ENCODE measurements at places on chromosomes 6 and 20. TPM values are rescaled to one million over a fixed set of nuclear protein-coding genes. Genes with fewer than 3 reads are reported as not detected.

ENPP5 gene
- 3.6 TPM for total RNA-seq

COL11A2 gene
- total RNA-seq = 0.13 TPM

TCP11 gene
- 0.07 TPM for total RNA-seq

CPNE5 gene
- total RNA-seq = 0.20 TPM

TMEM74B gene
- total RNA-seq = 0.13 TPM

PRSS16 gene
- 0.33 TPM for total RNA-seq

TFAP2A gene
- total RNA-seq = 1.3 TPM

SIRPG gene
- not detected for total RNA-seq

PPDPF gene
- total RNA-seq = 111 TPM

MEI4 gene
- not detected for total RNA-seq

PHIP gene
- total RNA-seq = 29.0 TPM

DAAM2 gene
- total RNA-seq = 96.0 TPM

TMEM181 gene
- total RNA-seq = 59.8 TPM

KCNB1 gene
- 0.07 TPM for total RNA-seq

NRSN1 gene
- total RNA-seq = not detected

SRMS gene
- total RNA-seq = not detected

CTAGE9 gene
- not detected for total RNA-seq

SNPH gene
- 12.0 TPM for total RNA-seq

FARS2 gene
- total RNA-seq = 22.9 TPM

PRSS35 gene
- total RNA-seq = 4.2 TPM

SIRPB2 gene
- total RNA-seq = not detected

HLA-C gene
- total RNA-seq = 957 TPM

SPTLC3 gene
- total RNA-seq = 3.9 TPM

HLA-DRA gene
- 5.2 TPM for total RNA-seq

GJA1 gene
- total RNA-seq = 563 TPM

NOP56 gene
- 122 TPM for total RNA-seq

CLPSL1 gene
- total RNA-seq = not detected

FAM209B gene
- not detected for total RNA-seq

NNAT gene
- total RNA-seq = not detected

SNAP25 gene
- 0.53 TPM for total RNA-seq

OTOR gene
- not detected for total RNA-seq

Data from smooth muscle cell of the pulmonary artery (primary cell).